ENCODE measurements at places on chromosomes 4 and X.

- DNase-seq = no peak
These were observed 12.6 kb upstream of the IL13RA2 start for GRCh38 chrX:115029869-115030570.

GRCh38 chrX:144586756-144587155, 660.5 kb upstream of the SPANXN1 start:
- DNase-seq = no peak

- DNase-seq = no peak
These were observed 104.2 kb upstream of the HPGD start for GRCh38 chr4:174626342-174627008.

GRCh38 chr4:168208957-168209614, 109.5 kb downstream of the DDX60 start:
- no peak for DNase-seq

- DNase-seq = no peak
These were observed 93.2 kb downstream of the ARSF start for GRCh38 chrX:3134316-3134945.

DNA sequence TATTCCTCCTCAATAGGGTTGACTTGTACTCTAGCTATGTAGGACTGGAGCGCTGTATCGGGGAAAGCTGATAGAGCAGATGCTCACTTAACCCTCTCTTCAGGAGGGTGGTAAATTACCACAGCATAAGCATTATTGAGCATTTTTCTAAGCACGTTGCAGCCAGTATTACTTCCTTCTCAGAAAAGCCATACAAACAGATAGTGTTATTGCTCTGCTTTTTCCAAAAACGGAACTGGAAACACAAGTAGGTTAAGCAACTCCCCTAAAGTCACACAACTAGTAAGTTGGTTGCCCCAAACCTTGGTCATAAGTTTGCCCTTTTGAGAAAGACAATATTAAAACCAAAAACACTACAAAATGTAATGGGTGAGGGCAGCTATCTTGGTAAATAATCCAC, 73.9 kb downstream of the REELD1 start:
- no peak for DNase-seq

GRCh38 chr4:43244688-43245382, 352.3 kb downstream of the GRXCR1 start:
- DNase-seq = no peak

DNA sequence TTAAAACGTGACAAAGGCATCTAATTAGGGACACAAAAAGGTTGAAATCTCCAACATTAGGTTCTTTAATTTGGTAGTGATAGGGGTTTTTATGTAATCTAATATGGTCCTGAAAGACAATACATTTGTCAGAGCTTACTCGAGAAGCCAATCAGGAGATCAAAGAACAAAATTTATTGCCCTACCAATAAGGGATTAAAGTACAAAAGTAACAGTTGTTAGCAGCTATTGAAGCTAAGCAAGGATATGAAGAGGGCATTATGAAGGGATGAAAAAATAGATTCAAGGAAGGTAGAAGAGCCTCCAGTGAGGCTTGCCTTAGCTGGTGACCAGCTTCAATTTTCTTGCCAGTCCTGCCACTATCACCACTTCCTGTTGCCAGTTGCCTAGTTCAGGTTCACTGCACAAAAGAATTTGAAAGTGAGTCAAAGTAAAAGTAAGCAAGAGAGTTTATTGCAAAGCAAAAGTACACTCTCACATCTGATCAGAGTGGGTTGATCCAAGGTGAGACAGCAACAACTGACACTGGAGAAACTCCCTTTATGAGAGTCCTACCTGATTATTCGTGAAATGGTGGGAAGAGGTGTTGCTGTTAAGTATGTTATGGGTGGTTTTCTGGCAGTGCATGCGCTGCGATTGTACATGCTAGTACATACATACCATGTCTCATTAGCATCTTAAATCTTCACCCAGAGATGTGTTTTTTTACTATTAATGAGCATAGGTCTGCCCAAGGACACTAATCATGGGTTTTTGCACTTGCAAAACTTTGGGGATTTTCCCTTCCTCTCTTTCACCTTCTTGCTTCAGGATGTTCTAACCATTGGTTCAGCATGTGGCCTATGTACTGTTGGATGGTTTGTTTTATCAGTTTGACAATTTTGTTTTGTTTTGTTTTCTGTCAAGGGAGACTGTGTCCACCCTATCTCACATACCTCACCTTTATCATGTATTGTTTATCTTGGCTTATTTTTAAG, 263.2 kb upstream of the ITM2A start:
- DNase-seq = no peak

GRCh38 chrX:82163701-82164100, 961.8 kb downstream of the SH3BGRL start:
- DNase-seq = no peak

DNA sequence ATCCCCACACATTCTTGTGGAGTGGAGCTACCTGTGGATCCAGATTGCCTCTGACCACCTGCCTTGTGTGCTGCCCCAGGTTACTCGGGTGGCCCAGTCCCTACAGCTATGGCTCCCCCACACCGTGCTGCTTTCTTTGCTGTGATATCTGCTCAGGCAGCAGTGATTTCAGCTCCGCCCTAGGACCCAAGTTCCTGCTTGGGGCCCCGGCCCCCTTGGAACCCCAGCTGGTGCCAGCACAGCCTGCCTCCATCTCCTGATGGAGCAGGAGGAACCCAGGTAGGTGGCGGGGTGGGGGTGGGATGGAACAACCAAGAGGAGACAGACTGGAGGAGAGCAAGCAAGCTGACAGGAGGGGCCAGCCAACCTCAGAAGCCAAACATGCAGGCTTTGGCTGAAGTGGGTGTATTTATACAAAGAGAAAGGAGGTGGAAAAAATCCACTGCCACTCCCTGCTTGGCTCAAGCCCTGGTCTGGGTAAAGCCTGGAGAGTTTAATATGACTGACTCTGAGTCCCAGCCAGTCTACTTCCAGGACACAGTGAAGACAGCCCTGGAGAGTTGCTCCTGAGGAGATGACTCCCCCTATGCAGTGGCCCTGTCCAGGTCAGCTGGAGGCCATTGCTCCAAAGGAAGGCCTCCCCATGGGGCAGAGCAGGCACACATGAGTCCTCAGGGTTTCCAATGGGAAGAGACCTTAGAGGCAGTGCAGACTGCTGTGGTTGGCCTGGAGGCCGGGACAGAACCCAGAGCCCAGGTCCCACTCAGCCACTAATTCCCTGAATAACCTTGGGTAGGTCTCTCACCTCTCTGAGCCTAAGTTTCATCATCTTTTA, 197.1 kb upstream of the MAMLD1 start:
- no peak for DNase-seq

DNA sequence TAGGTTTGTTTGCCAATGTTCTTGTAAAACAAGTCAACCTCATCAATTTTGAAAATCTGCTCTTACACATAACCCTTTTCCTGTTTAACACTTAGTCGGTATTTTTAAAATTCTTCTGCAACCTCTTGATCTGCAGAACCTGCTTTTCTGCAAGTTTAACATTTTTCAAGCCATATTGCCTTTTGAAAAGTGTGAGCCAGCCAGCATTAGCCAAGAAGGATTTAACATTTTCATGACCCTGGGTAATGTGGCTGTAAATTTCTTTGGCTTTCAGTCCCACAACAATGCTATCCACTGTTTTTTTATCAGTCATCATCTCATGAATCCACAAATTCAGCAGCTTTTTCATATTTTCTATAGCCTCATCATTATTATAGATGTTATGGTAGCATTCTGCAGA, 956.5 kb downstream of the FAT4 start:
- no peak for DNase-seq

- DNase-seq = no peak
These were observed 182.2 kb downstream of the BMPR1B start for GRCh38 chr4:94939791-94940519.
